ENCODE measurements at places on chromosomes 7 and 10.

GRCh38 chr7:117667456-117667855 is 187.6 kb downstream of the CFTR start:
- DNase-seq: no peak

DNA sequence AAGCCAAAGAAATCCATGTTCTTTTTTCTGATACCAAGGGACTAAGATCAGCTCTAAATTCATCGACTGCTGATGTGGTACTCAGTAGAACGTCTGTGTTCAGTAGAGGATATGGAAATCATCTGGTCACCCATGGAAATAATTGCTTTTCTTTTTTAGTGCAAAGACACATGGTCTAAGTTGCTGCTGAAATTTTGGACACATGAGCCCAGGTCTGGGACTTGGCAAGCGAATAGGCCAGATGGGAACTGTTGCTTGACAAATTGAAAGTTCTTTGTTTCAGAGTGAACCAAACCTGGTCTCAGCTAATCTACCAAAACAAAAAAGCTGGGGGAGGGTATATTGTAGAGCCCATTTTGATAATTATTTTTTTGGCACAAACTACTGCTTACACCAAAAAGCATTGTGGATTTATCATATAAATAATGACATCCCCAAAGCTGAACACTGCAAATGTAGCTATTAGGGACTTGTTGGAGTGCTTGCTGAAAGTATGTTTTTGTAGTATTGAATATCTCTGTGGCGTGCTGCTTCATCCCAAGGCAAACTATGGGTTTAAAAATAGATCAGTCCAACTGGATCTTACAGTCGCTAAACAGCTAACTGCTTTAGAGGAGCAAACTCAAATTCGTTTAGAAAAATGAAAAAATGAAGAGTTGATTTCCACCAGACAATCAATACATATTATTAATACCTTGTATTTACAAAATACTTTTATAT is 144.7 kb downstream of the TRIL start:
- no peak for DNase-seq

GRCh38 chr10:70508912-70509756 is 30.6 kb downstream of the PALD1 start:
- no peak for DNase-seq

- no peak for DNase-seq
Observed at GRCh38 chr7:121306565-121306964, 22.2 kb upstream of the WNT16 start.

DNA sequence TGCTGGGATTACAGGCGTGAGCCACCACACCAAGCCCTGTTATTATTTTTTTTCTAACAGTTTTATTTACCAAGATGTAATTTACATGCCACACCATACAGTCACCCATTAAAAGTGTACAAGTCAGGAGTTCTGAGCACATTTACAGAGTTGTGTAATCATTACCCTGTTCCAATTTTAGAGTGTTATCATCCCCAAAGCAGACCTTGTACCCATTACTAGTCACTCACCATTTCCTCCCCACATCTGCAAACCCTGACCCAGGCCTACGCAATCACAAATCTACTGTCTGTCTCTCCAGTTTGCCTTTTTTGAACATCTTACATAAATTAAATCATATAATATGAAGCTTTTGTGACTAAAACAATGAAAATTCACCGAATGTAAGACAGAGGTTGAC is 402.9 kb upstream of the FOXK1 start:
- DNase-seq: no peak

DNA sequence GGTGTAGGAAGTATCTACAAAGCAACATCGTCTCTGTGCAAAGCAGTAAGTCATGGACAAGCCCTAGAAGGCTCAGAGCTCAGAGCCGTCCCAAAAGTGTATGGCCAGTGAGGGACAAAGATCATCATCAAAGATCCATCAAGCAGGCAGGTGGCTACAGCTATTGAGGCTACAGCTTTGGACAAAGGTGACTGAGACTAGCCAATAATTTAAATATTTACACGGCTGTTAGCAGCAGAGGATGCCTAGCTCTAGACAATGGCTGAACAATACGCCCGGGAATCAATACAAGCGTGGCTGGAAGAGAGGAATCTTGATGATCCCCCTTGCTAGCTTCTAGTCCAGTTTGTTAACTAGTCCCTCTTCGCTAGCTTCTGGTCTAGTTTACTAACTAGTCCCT is 17.9 kb downstream of the NMT2 start:
- no peak for DNase-seq

GRCh38 chr7:156473476-156474240 is 166.9 kb upstream of the RNF32 start:
- DNase-seq: peak; percentile 66

DNA sequence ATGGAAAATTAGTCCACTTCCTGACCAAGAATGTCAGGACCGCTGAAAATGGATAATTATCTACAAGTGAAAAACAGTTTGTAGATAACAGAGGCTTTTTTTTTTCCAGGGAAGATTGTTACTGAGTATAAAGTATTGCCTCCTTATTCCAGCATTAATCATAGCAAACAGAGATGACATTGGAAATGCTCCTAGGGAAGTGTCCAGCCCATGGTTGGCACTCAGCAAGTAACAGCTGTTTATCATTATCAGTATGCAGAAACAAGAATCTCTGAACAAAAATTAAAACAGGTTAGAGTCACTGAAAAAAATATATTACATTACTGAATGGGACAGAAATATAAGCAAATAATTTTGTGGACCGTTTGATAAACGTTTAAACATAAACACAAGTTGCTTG is 14.6 kb downstream of the FGL2 start:
- no peak for DNase-seq

DNA sequence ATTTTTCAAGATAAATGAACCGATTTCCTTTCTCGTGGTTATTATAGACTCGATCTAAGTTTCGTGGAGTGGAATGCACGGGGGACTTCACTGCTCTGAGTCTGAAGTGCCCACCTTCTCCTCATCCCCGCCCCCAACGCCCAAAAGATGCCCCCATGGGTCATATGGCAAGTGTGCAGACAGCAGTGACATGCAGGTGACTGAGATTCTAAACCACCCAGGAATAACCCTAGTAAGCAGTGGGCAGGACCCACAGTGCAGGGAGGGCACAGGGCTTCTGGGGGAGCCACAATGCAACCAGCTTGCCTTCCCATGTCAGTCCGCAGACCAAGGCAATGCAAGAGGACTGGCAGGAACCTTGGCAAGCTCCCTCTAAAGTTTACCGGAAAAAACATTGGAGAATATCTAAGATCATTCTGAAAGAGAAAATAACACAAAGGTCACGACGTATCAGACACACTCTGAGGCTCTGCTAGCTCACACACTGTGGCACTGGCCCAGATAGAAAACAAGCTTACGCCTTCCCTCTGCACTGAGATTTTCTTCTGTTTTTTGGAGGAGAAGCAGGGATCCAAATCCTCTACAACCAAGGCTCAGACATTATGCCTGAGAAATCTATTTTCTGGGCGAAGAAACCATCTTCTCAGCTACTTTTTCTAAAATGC is 239.6 kb downstream of the MAD1L1 start:
- DNase-seq: peak; percentile 36

DNA sequence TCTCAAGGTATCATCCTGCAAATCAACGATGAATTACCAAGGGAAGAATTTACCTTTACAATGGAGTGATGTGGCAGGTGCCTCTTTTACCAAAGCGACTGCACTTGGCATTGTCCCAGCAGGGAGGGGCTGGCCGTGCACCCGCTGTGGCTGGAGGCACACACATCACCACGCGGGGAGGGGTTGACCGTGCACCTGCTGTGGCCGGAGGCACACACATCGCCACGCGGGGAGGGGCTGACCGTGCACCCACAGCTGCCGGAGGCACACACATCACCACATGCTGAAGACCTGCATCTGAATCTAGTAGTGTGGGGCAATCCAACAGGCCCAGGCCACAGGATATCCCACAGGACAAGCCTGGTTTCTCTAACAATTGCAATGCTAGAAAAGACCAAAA is 493.5 kb downstream of the DNAJB6 start:
- DNase-seq: no peak

DNA sequence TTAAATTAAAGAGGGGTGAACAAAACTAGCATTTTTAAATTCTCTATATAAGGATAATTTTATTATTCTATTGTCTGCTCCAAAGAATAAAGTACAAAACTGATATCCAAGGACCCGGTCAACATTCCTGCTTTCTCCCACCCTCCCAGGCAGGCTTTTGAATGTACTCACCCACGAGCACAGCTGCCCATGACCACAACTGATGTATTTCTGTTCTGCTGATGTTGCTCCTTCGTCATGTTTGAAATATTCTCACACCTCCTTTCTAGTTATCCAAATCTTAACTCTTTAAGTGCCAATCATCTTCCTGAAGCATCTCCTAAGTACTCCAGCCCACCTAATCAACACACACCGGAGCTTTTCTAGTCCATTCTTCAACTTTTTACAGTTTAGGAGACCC is 46.7 kb downstream of the CALD1 start:
- DNase-seq: no peak

DNA sequence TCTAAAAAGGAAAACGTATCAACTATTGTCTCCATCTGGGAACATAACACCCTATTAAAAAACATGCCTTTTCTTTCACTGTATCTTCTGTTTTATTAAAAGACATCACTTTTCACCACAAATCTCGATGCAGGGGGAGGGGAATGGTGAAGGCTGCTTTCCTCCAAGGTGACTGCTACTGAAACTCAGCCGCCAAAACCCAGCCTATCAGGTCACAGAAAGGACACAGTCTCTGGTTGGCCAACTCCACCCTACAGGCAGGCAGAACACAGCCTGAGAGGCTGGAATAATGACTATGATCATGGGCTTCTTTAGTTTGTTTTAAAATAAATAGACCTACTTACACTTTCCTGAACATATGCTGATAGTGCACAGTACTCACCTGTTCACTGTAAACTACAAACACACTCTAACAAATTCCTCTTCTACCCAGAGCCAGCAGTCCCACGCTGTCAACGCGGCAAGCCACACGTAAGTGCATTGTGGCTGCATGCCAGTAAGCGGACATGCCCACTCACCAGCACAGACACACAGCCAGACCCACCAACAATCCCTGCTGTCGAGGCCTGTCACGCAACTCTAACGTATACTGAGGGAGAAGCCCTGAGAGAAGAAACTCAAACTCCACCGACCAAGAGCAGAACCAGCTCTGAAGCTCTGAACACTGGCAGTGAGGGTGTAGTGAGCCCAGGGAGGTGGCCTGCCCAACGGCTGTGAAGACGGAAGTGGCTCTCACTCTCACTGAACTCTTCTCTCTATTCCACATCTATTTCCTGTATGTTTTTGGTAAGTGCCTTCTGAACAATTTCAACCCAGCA is 41.8 kb downstream of the NCAPG2 start:
- DNase-seq: no peak

DNA sequence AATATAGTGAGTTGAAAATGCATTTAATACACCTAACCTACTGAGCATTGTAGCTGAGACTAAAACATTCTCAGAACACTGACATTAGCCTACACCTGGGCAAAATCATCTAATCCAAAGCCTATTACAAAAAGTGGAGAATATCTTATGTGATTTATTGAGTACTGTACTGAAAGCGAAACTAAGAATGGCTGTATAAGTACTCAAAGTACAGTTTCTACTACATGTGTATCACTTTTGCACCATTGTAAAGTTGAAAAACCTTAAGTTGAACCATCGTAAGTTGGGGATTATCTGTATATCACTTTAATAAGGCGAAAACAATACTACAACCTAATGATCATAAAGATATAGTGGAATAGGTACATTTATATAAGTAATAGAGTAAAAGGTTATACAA is 45.4 kb upstream of the GRB10 start:
- DNase-seq: no peak

DNA sequence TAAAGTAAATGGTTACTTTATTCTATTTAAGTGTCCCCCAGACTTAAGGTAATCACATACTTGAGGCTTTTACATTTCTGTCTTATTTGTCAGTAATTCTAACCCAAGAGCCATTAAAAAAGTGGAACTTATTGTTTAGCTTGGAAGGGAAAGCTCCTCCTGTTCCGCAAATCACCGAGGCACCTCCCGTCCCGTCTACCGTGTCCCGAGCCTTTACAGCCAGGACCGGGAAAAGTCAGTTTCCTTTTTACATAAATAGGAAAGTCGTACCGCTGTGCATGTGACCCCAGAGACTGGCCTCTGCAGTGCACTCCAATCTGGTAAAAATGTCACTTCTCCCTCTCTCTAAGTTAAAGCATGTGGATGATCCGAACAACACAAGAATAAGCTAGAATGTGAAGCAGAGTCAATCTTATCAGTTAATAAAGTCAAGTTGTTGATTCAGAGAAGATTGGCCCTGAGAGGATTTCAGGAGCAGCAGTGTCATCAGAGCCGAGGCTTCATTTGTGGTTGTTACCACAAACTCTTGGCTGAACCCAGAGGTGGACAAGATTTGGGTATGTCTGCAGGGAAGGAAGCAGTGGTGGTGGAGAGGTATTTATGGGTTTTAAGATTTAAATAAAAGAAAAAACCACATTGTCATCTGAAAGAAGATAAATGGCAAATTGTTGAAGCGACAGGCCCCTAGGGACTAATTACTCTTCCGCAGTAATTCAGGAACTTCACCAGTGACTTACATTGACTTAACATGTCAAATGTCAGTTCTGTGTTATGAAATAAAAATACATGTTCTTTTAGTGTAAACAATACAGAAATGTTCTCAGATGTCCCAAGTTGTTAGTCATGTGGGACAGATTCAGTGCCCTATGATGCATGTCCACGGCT is 316.6 kb upstream of the ZNF32 start:
- DNase-seq: no peak

GRCh38 chr10:95276367-95277200 is 14.2 kb downstream of the PDLIM1 start:
- no peak for DNase-seq

DNA sequence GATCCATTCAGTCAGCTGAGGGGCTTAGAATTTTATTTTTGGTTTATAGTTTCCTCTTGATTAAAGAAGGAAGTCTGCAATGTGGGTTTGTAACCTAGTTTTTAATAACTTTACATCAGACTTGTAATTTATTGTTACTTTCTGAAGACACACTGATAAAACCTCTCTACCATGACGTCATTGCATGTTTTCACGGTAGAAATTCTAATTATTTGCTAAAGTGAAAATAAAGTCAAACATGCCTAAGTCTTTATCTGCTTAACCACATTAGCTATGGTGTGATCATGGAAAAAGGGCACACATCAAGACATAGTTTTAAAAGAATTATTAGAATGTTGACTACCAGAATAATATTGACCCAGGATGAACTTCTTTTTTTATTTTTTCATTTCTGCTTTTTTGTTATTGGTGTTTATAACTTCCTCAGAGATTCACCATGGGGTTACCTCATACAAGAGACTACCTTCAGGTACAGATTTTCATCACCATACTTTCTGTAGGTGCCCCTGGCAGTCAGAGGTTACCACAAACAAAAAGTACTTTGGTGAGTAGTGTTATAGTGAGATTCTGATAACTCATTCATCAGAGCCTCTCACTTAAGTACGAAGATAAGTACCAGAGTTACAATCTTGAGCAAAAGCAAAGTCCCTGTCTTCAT is 7.0 kb upstream of the PANK1 start:
- DNase-seq: no peak

- DNase-seq: no peak
Observed at GRCh38 chr7:92547579-92547978, 19.0 kb downstream of the RBM48 start.

GRCh38 chr7:30321882-30322192 is 37.4 kb downstream of the ZNRF2 start:
- DNase-seq: no peak

- no peak for DNase-seq
Observed at GRCh38 chr10:100020886-100021253, 11.1 kb upstream of the DNMBP start.

- DNase-seq: no peak
Observed at GRCh38 chr7:9204571-9204970, 771.2 kb downstream of the NXPH1 start.

GRCh38 chr7:131843898-131844331 is 287.5 kb upstream of the PODXL start:
- peak; percentile 82 for DNase-seq
